GM20000 (cell line): ENCODE measurements at places on chromosomes 2 and 18.

- no peak for DNase-seq
These were observed 112.8 kb downstream of the ADCYAP1 start for GRCh38 chr18:1017227-1018058.

- no peak for DNase-seq
These were observed 311.0 kb downstream of the CBLN2 start for GRCh38 chr18:72233106-72233505.

- no peak for DNase-seq
These were observed 84.0 kb downstream of the RTN4 start for GRCh38 chr2:54966165-54966832.

DNA sequence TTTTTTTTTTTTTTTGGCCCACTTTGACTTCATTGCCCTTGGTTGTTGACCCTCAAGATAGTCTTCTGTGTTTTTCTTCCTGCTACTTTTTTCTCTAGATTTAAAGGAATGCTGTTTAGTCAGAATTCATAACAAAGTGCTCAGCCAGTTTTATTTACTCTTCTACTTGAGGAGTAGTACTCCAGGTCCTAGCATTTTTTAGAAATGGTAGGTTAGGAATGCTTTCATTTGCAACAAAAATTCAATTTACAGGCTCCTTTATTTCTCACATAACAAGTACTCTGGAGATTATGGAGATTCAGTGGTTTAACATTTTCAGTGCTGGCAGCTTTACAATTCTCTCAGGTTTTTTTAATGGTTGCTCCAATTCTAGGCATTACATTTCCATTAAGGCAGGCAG is 58.2 kb downstream of the KIAA1328 start:
- DNase-seq = no peak

- no peak for DNase-seq
These were observed 613.5 kb upstream of the SETBP1 start for GRCh38 chr18:44067186-44067585.

- DNase-seq = no peak
These were observed 30.1 kb downstream of the FEZ2 start for GRCh38 chr2:36567711-36568408.

DNA sequence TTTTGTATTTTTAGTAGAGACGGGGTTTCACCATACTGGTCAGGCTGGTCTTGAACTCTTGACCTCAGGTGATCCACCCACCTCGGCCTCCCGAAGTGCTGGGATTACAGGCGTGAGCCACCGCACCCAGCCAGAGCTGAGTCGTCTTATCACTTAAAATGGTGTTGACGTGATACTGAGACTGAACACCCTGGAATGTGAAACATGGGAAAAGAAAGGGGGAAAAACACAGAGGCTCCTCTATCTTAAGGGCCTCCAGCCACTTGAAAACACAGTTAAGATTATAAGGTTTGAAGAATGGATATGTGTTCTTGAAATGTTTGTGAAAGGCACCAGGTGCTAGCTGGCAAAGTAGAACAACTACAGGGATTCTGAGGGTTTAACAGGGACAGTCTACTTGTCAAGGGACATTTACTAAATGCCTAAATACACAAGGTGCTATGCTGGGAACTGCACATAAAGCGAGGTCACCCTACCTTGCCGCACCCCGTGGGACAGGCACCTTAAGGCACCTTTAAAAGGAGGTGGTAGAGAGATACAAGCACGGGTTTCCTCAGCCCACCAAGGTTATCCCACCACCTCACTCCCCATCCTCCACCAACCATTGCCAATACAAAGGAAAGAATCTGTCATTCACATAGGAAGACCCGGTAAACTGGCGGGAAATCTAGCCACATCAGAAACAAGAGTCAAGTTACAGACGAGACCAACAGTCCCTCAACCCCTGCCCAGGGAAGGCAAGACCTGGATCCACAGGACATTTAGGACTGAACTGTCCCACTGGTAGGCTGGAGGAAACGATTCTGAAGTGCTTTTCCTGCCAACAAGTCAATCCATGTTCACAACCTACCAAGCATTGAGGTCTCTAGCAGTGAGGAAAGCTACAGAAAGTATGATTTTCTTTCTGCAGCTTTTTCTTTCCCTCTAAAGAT is 43.4 kb downstream of the STK39 start:
- DNase-seq = no peak

- no peak for DNase-seq
These were observed 13.9 kb downstream of the VIL1 start for GRCh38 chr2:218432676-218433365.

DNA sequence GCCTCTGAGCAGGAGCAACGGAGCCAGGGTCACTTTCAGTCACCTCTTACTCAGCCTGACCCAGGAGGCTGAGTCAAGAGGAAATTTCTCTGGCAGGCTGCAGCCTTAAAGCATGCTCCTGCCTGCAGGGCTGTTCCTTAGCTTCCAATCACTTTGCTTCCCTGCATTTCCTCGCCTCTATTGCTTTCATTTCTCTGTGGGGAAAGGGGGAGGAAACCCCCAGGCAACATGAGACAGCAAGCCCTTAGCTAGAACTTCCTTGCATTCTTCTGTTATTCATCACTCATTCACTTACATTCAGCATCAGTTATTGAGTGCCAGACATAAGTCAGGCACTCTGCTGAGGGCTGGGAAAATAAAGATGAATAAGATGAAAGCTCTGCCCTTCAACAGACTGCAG is 13.0 kb downstream of the XDH start:
- no peak for DNase-seq

DNA sequence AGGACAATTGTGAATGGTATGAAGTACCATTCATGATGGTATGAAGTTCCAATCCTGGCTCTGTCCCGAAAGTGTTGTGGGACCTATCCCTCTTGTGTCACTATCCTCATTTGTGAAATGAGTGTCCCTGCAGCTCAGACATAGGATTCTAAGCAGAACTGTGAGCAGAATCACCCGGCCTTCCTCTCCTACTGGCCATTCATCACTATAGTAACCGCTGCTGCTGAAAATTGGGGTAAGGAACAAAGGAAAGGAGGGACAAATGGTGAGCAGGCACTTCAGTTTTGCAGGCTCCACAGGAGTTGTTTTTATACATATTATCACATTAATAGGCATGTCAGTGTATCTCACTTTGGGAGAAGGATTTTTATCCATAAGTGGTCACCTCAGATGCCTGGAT is 27.4 kb downstream of the SMYD1 start:
- no peak for DNase-seq

DNA sequence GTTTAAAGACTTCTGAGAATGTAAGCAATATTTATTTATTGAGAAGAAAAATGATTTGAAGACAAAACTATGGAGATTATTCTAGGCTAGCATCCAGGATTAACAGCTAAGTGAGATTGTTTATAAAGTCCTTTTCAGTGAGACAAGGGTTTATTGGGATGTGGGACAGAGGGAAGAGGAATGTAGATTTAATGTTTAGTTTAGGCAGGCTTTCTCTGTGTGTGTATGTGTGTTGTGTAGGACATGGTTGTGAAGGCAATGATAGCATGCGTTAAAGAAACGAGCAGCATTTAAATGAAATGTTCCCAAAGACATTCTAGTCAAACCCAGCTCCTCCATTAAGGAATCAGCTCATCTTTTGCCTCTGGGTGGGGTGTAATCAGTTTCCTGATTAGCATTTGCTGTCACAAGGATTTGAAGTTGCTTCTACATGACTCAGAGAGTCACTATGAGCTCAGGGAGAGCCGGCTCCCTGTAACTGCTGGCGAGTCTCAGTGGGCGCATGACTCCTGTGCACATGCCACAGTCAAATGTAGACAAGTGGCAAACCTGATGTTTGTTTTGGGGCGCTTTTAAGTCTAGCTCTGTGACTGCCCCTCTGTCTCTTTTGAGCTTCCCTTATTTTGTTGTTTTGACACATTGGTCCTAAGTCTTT is 442.2 kb upstream of the CELF4 start:
- DNase-seq = no peak

DNA sequence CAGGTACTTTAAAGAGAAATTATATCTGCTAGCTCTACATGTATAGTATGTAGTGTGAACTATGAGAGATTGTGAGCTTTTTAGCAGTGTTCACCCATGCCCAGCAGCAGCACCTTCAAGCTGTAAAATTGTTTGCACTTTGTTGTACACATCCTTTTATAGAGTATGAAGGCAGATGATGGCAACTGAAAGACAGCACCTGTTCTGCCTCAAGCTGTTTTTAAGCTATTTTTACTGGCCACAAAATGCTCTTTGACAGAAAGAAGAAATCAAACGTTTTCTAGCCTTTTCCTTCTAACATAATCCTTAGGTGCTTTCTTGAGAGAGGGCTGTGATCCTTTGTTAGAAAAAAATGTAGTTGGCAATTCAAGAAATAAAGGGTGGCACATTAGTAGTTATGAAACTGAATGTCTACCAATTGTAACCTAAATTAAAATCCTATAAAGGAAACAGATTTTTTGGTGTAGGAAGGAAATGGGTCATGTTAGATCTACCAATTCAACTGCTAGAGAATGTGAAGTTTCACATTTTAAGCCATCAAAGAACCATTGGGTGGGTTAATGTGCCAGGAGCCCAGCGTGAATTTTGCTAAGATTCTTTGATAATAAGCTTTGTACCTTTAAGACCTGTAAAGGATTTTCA is 59.5 kb downstream of the R3HDM1 start:
- no peak for DNase-seq

GRCh38 chr18:58362829-58363271 is 266.0 kb downstream of the ALPK2 start:
- DNase-seq = no peak

GRCh38 chr2:397521-397920 is 109.6 kb upstream of the ALKAL2 start:
- no peak for DNase-seq

DNA sequence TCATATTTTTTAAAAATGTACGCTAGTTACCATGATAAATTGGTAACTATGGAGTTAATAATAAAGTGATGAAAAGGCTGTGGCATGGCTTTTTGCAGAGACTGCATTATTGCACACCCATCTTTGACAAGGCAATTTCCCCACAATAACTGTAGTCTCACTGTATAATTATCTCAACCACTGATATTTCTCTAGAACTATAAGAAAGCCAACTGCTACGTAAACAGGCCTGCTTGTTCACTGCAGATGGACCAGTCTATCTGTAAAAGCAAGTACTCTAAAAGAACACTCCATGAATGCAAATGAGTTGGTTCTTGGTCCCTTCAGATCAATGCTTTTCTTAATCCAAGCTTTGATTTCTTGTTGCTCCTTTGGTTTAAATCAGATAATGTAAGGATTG is 218.7 kb downstream of the RBM43 start:
- DNase-seq = no peak

- DNase-seq = no peak
These were observed 774.3 kb upstream of the TMEFF2 start for GRCh38 chr2:192969055-192969454.

- no peak for DNase-seq
These were observed 54.5 kb upstream of the GPR45 start for GRCh38 chr2:105186967-105187498.

DNA sequence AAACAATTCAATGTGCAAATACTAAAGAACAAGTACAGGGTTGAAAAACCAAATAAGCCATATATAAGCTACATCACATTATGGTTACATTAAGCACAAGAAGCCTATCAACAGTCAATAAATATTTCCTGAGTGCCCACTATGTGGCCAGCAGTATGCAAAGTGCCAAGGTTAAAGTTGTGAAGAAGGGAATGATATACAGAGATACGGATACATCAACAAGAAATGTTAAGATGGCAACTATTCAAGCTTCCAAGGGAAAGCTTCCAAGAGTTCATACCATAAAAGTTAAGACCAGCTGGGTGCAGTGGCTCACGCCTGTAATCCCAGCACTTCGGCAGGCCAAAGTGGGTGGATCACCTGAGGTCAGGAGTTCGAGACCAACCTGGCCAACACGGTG is 14.0 kb downstream of the DYM start:
- no peak for DNase-seq

DNA sequence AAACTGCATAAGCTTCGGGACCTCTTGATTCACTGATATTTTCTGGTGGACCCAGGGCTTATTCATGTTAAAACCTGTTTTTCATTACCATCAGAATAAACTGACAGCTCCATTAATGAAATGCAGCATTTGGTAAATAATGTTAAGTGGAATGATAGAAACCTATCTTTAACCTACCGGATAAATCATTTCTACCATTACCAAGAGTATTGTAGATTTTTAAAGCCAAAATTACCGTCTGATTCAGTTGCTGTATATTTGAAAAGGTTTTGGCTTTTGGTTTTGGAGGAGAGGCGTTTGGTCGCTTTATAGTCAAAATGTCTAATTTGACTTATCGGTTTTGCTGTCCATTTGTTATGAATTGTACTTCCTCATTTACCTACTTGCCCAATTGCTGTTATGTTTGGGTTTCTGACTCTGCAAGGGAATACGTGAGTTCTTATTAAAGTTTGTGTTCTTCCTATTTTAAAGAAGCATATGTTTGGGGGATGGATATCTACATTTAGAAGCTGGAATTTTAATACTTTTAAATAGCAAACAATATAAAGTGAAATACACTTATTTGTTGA is 1.0 kb upstream of the CUL3 start:
- DNase-seq = peak; percentile 41

DNA sequence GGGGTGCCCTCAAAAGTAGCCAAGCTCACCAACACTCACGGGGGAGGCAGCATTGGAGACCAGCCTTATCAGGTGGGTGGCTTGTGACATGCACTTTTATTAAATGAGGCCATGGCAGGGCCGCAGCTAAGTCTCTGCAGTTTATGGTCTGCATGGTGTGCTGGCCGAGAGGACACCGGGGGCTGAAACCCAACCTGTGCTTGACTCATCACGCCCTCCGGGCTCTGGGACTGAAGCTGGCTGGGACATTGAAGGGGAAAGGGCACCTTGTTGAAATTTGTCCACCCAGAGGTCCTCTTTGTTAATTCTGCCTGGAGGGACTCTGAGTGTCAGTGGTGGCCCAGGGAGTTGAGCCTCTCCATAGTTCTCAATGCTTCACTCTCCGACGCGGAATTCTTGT is 17.7 kb upstream of the NTSR2 start:
- DNase-seq = no peak

GRCh38 chr2:5937851-5938565 is 245.8 kb downstream of the SOX11 start:
- no peak for DNase-seq

- no peak for DNase-seq
These were observed 20.8 kb downstream of the BAZ2B start for GRCh38 chr2:159595410-159596046.

DNA sequence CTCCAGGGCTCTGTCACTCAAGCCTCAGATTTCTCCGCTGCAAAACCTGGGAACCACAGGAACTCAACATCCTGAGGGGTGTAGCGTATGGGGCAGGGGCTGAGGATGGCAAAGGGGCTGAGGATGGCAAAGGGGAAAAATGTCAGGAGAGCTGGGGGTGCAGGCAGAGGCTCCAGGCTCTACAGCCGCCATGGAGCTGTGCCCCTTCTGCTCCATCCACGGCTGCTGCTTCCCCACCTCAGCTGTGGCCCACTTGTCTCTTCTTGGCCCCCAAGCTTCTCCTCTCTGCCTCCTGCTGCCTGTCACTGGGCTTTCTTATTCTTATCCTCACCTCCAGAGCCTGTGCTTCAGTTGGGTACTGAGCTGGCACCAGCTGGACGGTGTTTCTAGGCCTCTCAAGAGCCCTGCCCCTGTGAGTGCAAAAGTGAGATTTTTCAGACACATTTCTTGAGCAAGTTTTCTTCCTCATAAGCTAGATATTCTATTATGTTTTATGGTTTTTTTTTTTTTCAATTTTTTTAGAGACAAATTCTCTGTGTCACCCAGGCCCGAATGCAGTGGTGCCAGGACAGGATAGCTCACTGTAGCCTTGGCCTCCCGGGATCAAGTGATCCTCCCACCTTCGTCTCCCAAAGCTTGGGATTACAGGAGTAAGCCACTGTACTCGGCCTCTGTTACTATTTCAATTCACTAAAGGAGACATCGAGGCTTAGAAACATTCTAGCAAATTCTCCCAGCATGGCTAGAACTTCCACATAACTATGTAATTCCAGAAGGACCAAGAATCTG is 49.0 kb downstream of the MARCO start:
- no peak for DNase-seq

GRCh38 chr2:144587306-144587705 is 67.4 kb upstream of the ZEB2 start:
- DNase-seq = no peak
